ENCODE measurements at places on chromosomes 1 and 21.

DNA sequence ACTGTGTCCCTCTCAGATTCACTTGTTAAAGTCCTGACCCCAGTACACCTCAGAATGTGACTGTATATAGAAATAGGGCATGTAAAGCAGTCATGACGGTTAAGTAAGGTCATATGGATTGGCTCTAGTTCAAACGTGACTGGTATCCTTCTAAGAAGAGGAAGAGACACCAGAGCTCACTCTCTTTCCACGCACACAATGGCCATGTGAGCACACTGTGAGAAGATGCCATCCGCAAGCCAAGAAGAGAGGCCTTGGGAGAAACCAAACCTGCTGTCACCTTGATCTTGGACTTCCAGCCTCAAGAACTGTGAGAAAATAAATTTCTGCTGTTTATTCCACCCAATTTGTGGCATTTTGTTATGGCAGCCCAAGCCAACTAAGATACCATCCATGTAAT, 56.8 kb upstream of the IRF2BP2 start:
- no peak for DNase-seq

GRCh38 chr1:211281320-211282022, 22.3 kb downstream of the RCOR3 start:
- no peak for DNase-seq

DNA sequence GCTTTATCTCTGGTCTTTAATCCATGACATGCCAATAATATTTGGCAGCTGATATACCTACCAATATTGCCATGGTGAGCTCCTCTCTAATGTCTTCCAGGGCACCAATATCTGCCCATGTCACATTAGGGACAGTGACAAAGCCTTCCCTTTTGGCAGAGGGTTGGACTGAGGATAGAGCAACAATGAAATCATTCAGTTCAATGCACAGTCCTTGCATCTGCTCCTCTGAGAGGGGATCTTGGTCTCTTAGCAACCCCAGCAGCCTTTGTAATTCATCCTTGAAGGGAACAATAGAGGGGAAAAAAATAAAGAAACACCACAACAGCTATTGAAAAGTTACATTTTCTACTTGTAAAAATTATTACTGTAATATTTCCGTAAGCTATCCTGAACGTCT, 42.3 kb downstream of the NVL start:
- peak; percentile 4 for DNase-seq

GRCh38 chr1:45008076-45008475, 3.0 kb downstream of the HECTD3 start:
- no peak for DNase-seq

All from amygdala (tissue), 56 donors.